Cardiac septum (tissue), 1 donor: ENCODE measurements at places on chromosomes 7 and 10. TPM values are rescaled to one million over a fixed set of nuclear protein-coding genes. Genes with fewer than 3 reads are reported as not detected.

SEMA3E gene
- total RNA-seq = 0.70 TPM

PTPN20 gene
- total RNA-seq = 16.3 TPM

ABCA13 gene
- 0.19 TPM for total RNA-seq

- no peak for DNase-seq
Observed at GRCh38 chr10:55519264-55519663, 718.2 kb upstream of the PCDH15 start.

GRCh38 chr10:92119340-92119739 is 171.5 kb downstream of the CPEB3 start:
- DNase-seq = no peak

- DNase-seq = no peak
Observed at GRCh38 chr7:85927226-85927625, 716.5 kb upstream of the GRM3 start.

DNA sequence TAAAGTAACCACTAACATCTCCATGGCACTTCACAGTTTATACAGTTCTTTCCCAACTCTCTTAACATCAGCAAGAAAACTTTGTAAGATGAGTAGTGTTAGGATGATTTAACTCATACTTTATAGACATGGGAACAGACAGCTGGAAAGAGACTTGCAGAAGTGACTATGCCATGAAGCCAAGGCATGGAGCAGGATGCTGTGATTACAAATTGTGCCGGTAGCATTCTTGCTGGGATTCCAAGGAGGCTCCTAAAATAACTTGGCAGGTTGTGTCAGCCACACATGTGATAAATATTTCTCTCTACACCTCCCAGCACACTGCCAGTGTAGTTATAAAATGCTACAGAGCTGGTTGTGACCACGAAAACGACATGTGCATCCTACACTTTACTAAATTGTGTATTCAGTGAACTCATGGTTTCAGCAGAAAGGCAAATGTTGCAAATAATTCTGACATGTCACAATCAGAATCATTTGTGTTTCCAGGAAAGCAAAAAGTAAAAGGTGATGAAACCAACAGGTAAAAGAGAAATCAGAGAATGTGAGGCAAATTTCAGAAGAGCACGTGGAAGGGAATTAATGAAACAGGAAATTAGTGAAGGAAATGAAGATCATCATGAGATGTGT is 5.6 kb upstream of the CYP3A4 start:
- DNase-seq = no peak

DNA sequence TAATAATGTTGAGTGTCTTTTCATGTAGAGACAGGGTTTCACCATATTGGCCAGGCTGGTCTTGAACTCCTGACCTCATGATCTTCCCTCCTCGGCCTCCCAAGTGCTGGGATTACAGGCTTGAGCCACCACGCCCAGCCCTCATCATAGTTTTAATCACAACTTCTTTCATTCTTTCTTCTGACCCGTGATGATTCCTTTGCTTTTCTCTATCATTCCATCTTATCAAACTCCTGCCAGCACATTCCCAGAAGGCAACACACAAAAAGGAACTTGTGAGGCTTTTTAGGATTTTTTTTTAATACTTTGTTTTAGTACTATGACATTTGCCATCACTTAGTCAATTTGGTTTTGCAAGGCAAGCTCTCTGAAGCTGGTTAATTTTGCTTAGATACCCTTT is 77.5 kb upstream of the MEOX2 start:
- no peak for DNase-seq
